ENCODE measurements at places on chromosomes 1 and 21.

GRCh38 chr1:207017615-207018559, 14.7 kb downstream of the C1orf116 start:
- DNase-seq = no peak

DNA sequence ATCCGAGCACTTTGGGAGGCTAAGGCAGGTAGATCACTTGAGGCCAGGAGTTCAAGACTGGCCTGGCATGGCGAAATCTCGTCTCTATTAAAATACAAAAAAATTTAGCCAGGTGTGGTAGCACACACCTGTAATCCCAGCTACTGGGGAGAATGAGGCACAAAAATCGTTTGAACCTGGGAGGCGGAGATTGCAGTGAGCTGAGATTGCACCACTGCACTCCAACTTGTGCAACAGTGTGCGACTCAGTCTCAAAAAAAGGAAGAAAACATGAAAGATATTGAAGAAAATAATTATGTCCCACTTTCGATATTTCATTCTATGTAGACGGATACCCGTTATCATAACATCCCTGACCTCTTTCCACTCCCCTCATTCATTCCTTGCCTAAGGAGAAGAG, 19.2 kb downstream of the TUT4 start:
- DNase-seq = no peak

DNA sequence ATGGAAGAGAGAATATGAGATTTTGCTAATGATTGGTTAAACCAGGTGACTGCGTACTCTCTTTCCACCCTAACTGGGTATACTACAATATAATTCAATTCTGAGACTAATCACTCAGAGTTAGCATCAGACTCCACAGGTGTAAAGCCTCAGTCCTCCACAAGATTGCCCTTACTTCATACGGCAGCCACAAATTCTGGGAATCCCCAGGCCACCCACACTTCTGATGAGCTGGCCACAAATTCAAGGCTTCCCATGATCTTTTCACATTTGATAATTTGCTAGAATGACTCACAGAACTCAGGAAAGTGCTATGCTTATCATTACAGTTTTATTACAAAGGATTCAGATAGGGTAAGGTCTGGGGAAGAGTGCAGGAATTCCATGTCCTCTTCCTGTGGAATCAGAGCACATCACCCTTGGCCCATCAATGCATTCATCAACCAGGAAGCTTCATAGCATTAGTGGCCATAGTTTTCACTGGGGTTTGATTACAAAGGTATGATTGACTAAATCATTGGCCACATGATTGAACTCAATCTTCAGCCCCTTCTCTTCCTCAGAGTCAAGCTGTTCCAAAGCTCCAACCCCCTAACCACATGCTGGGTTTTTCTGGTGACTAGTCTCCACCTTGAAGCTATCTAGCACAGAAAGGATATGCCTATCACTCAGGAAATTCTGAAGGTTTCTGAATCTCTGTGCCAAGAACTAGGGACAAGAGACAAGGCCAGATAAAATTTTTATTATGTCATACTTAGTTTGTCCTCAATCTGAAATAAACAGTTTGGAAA, 131.7 kb downstream of the HHIPL2 start:
- no peak for DNase-seq

GRCh38 chr1:46284597-46285564, 18.5 kb downstream of the LRRC41 start:
- no peak for DNase-seq

GRCh38 chr1:72284348-72285073, 2.2 kb upstream of the NEGR1 start:
- no peak for DNase-seq

DNA sequence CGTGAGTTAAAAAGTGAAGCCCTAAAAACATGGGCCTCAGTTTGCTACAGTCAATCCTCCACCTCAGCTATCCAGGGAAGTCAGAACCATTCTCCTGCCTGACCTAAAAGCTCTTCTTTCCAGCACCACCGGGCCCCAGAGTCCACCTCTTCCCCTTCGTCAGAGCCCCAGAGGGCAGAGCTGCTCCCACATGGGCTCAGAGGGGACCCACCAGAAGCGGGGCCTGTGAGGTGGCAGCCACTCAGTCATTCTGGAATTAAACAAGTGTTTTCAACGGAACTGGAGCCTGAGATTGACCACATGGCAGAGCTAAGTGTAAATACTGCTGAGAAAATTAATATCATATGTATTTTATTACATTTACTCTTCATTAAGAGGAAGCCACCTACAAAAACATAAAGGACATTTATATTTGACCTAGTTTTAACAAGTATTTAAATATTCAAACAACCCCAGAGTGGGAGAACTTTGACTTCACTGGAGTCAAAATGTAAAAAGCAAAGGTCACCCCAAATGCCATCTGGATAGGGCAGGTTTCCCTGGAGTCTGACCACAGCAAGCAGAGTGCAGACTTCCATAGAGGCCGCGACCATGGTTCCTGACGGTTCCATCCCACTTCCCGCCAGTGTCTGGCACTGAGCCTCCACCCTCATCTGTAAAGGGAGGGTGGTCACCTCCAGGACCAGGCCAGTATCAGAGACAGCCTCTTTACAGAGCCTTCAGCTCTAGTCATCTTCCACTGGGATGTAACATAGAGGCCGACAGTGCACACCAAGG, 1.8 kb downstream of the SUMO3 start:
- no peak for DNase-seq

DNA sequence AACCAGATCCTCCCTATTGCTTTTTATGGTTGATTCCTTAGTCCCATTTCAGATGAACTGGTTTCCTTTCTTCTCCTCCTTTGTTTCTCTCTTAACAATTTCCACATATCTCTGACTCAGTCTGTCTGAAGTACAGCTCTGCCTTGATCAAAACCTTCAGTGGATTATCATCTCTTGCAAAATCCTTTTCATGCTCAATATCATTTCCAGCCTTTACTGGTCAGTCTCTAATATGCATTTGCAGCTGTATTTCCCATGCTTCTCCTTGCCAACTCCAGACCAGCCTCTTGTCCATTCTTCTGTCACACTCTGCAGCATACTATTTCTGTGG, 72.2 kb downstream of the SNX7 start:
- no peak for DNase-seq

GRCh38 chr1:206705191-206705590, 20.5 kb downstream of the MAPKAPK2 start:
- DNase-seq = no peak
